Activated naive CD4-positive, alpha-beta T cell (primary cell): ENCODE measurements at places on chromosomes 5 and 9.

DNA sequence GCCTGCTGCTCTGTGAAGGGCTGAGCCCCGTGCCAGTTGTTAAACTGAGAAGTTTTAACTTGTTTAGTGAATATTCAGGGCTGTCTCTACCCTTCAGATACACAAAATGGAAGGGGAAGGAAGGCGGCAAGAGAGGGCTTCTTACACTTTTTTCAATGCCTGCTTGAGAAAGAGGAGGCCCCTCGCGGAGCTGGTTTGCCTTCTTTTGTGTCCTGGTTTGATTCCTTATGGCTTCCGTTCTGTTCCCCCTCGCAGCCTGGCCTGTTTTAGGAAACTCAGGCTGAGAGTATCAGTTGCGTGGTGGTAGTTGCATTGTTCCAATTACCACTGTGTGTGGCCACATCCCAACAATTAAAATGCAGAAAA, 1.0 kb downstream of the FAM53C start:
- no peak for DNase-seq

- DNase-seq = no peak
Observed at GRCh38 chr9:25658571-25658970, 19.7 kb downstream of the TUSC1 start.

DNA sequence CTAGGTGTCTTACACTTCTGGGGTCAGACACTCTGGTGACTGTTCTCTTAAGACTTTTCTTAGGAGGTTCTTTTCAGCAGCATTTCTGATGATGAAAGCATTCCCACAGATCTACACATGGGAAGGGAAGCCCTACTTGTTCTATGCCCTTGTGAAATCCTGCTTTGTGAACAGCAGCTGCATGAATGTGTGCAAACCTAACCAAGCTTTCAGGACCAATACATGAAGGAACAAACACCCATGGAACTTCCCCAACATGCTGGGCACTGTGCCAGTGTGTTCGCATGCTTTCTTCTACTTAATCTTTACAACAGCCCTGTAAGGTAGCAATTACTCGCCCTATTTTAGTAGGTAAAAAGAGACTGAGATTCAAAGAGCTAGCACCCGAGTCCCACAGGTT, 439.9 kb upstream of the KLF4 start:
- no peak for DNase-seq

GRCh38 chr5:7794823-7795222, 56.1 kb downstream of the CFAP90 start:
- no peak for DNase-seq

DNA sequence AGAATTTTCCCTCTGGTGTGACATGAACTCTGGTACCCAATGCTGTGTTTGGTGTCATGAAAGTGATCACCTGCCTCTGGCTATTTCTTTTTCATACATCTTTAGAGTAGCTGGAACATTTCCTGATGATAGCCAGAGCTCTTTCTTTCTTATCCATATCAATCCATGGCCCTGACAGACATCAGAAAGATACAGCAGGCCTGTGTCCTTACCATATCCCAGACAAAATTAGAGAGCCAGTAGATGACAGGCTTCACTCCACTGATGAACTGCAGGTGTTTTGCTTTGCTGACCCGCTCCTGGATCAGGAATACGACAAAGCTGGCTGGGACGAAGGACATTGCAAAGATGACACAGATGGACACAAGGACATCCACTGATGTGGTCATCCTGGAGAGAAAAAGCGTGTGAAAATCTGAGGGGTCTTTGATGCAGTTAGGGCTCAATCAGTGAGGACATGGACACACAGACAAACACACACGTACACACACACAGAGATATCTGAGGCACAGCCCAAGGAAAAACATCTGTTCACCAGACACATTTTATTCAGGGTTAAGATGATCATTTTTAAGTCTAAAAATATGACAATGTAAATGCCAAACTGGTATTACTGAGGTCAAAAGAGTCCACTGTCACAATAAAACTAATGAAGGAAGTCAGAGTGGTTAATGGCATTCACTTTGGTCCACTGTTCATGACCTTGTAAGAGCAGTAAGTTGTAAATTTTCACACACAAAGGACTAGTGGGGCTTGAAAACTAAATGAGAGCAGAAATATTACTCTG, 34.5 kb downstream of the NIPSNAP3B start:
- no peak for DNase-seq

DNA sequence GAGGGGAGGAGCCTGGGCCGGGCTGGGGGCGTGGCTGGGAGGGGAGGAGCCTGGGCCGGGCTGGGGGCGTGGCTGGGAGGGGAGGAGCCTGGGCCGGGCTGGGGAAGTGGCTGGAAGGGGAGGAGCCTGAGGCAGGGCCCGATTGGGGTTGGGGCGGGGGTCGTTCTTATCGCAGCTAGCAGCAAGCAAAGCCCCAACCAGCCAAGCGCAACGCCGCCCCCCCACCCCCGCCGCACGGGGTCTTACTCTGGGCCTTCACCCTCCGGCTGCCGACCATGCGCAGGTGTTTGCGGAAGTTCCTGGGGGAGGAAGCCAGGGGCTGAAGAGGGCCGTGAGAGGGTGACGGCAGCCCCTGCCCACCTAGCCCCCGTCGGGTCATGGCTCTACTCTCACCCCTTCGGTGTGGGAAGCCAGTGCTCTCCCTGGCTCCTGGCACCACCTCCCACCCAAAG, 5.0 kb downstream of the NSMF start:
- peak; percentile 56 for DNase-seq

GRCh38 chr9:137383081-137383783, 39.7 kb downstream of the EXD3 start:
- no peak for DNase-seq
